ENCODE measurements at places on chromosomes 11 and 22.

DNA sequence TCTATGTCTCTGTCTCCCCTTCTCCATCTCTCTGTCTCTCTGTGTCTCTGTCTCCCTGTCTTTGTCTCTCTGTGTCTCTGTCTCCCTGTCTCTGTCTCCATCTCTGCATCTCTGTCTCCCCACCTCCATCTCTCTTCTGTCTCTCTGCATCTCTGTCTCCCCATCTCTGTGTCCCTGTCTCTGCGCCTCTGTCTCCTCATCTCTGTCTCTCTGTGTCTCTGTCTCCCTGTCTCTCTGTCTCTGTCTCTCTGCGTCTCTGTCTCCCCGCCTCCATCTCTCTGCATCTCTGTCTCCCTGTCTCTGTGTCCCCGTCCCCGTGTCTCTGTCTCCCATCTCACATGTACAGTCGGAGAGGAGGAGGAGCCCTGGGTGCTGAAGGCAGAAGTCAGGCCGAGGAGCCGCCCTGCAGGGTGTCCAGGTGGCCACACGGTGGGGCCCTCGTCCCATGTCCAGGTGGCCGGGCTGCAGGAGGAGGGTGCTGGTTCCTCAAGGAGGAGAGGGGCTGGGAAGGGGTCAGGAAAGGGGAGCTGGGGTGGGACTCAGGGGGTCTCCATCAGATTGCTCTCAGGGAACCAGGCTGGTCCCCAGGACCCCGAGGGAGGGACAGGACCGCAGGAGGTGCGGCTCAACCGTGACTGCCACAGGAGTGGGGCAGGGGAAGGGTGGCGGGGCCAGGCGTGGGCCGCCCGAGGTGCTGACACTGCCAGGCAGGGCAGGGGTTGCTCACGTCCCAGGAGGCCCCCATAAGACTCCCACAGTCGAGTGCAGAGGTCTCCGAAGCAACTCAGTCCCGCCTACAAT lies 25.6 kb upstream of the TH start:
- peak; percentile 85 for DNase-seq

- DNase-seq, result no peak
Observed at GRCh38 chr22:40368836-40369235, 1.6 kb upstream of the SGSM3 start.

- no peak for DNase-seq
Observed at GRCh38 chr22:40553014-40553554, 83.4 kb downstream of the MRTFA start.

- no peak for DNase-seq
Observed at GRCh38 chr11:67776852-67777520, 102.6 kb upstream of the ALDH3B2 start.

- no peak for DNase-seq
Observed at GRCh38 chr22:28480000-28480715, 199.5 kb downstream of the TTC28 start.

Data from femur (tissue), 1 donor.